ENCODE measurements at places on chromosomes 3 and 15.
A peak's percentile ranks its signal among the peaks of the same experiment; 100 is the strongest.

GRCh38 chr3:161585922-161586321 is 89.3 kb downstream of the OTOL1 start:
- DNase-seq: no peak

DNA sequence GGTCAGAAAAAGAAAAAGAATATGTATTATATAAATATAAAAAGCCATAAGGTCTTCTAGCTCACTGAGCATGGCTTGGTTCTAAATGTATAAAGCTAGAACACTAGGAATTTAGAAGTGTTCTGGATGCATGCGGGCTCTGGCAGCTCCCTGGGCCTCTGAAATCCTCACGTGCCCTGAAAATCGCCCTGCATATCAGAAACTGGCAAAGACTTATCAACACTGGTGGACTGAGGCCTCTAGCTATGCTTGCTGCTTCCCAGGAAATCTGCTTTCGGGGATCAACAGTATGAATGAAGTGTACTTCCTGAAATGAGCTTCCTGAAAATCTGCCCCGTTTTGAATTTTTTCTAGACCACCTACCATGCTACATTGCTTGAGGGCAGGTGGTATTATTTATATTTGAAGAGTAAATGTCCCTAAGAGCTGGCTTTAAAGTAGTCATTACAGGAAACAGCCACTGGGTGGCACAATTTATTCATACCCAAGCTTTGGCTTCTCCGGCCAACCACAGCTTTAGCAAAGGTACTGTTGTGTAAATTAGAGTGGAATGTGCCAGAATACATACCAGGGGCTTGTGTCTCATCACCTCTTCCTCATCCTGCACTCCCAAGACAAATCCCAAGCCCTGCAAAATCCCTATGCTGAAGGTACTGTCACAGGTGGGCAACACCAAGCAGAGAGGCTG is 17.7 kb downstream of the CRTAP start:
- DNase-seq: peak; percentile 76

DNA sequence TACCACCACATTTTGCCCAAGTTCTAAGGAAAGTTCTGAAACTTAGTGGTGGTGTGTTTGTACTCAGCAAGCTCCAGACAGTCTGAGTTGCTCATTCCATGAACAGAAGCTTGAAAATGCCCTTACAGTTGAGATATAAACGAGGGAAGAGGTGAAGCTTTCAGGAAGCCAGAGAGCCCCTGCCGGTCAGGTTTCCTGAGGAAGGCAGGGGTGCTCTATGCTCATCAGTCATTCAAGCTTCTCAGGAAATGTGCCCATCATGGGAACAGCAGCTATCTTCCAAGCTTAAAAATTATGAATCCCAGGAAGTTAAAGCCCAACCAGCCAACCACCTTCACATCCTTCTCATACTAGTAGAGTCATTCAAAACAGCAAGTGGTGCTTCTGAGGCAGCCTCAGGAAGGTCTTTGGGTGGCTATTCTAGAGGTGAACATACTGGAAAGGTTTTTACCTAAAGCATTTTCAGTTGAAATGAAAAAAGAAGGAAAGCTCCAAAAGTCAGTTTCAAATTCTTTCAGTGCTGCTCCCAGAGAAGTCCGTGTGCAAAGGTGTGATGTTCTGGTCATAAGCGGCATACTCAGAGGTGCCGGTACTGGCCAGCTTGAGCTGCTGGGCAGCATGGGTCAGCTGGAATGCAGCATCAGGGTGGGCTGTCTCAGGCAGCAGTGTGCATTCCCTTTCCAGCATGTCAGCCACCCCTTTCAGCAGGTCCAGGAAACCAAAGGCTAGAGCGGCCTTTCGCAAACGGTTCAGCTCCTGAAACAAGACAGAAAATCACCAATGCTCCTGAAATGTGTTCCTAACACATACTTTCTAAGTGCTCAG is 31.8 kb downstream of the INTS14 start:
- DNase-seq: no peak

GRCh38 chr15:90402223-90402622 is 14.2 kb downstream of the IQGAP1 start:
- DNase-seq: peak; percentile 90

GRCh38 chr15:70109978-70110377 is 12.3 kb upstream of the TLE3 start:
- DNase-seq: no peak

DNA sequence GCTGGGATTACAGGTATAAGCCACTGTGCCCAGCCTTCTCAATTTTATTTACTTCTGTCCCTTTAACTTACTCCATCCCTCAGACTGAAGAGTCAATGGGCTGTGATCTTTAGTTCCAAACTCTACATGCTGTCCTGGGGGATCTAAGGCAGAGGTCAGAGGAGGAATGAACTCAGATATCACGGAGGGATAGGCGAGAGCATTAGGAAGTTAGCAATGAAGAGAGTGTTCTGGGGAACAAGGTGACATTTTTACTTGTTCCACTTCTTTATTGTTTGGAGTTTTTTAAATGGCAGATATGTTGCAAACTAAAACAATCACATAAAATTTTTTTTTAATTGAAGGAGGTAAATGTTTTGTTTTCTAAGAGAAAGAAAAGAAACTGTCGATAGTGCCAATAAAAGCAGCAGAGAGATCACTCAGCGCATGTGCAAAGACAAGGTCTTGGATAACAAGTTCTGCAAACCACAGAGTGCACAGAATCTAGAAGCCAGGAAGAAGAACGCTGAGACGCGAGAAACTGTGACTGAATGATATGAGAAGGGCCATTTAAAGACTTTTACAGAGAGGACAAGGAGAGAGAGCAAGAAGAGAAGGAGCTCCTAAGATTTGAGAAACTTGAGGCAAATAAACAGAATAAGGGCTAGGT is 10.8 kb upstream of the CA12 start:
- DNase-seq: no peak

DNA sequence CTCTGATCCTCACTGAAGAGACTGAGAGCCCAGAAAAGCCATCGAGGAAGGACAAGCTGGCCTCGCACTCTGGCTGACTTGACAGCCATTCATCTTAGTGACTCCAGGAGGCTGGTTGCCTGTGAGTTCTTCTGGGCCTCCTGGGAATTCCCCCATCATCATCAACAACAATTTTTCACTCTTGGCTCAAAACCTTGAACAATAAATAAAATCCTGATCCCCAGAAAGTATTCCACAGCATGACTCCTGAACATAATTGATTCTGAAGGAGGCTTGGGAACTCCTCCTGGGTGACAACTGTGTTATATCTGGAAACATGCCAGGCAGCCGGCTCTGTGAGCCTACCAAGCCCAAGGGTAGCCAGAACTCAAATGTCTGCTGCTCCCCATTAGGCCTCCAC is 188.6 kb downstream of the SHQ1 start:
- DNase-seq: no peak

GRCh38 chr3:34077417-34078195 is 279.2 kb downstream of the PDCD6IP start:
- DNase-seq: no peak
